ENCODE measurements at places on chromosomes 3 and 15.

DNA sequence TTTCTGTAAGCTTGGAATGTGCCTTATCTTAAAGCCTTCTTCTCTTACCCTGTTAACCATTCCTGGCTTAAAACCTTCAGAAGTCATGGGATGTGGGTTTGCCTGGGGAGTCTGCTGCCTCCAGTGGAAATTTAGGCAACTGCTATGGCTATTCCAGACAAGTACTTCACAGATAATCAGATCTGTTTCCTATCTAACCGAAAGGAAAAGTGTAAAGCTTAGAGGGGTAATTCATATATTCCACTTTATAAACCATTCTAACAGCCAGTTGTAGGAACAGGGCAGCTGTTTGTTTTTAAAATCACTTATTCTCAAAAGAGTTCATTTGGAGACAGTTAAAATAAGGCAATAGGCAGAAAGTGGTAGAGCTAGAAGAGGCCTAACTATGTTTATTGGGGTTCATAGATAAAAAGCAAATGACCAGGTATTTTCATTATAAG is 219.9 kb downstream of the TCF12 start:
- DNase-seq: no peak

GRCh38 chr3:172604895-172605646 is 81.8 kb upstream of the TNFSF10 start:
- DNase-seq: no peak

GRCh38 chr3:30289324-30289723 is 317.1 kb upstream of the TGFBR2 start:
- DNase-seq: no peak

GRCh38 chr15:38863381-38863780 is 298.8 kb upstream of the RASGRP1 start:
- no peak for DNase-seq

DNA sequence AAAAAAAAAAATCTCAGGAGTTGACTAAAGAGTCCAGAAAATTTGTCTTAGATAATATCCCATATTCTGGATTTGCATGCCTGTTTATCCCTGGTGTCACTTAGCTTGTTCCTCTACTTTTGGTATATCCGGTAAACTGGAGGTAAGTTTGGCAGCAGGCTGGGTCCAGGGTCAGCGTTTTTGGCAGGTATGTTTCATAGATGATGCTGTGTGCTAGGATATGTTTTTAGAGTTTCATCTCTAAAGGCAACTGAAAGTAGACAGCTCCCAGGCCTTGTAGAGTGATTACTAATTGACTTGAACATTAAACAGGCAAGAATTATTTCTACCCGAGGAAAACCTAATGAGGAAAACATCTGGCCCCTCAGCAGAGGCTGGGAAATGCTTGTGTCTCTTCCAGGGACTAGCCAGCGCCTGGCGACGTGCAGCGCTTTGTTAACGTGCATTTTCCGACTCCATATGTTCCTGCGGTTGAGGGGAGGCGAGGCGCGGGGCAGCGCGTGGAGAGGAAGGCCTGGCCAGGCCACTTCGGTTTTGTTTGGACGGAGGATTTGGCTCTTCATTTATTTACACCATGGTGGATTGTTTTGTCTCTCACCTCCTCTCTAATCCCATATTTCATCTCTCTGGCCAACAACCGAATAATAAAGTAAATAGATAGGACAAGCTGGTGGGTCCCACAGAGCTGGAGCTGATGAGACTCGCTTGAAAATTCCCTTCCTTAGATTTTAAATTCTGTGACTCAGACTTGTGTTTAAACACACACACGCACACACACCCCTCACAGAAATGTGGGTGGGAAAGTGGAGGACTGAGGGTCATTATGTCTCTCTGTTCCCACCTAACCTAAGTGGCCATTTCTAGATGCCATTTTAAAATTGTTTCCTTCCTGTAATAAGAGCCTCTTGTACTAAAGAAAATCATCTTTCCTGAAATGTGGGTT is 65.3 kb downstream of the ASB7 start:
- no peak for DNase-seq

DNA sequence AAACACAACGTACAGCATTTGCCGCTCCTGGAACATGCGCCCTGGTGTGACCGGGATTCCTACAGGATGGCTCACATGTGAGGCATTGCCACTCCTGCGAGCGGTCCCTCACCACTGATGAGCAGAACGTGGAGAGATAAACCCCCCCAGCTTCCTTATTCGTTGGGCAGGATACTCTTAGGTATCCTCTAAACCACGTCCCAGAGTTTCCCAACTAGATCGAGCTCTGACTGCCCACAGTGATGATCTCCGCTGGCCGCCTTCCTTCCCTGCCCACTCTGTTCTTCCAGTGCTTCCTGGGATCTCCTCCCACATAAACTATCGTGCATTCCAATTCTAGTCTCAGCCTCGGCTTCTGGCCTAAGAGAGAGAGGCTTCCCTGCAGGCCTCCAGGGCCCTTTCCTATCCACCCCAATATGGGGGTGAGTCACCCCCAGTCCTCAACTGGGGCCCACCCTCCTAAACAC is 91.8 kb downstream of the TOP2B start:
- DNase-seq: no peak
